ENCODE measurements at places on chromosomes 16 and 17.

GRCh38 chr16:23391381-23392222 lies 61.4 kb downstream of the COG7 start:
- DNase-seq: no peak

- DNase-seq: no peak
Measured at GRCh38 chr17:50884439-50885311, 18.5 kb upstream of the TOB1 start.

DNA sequence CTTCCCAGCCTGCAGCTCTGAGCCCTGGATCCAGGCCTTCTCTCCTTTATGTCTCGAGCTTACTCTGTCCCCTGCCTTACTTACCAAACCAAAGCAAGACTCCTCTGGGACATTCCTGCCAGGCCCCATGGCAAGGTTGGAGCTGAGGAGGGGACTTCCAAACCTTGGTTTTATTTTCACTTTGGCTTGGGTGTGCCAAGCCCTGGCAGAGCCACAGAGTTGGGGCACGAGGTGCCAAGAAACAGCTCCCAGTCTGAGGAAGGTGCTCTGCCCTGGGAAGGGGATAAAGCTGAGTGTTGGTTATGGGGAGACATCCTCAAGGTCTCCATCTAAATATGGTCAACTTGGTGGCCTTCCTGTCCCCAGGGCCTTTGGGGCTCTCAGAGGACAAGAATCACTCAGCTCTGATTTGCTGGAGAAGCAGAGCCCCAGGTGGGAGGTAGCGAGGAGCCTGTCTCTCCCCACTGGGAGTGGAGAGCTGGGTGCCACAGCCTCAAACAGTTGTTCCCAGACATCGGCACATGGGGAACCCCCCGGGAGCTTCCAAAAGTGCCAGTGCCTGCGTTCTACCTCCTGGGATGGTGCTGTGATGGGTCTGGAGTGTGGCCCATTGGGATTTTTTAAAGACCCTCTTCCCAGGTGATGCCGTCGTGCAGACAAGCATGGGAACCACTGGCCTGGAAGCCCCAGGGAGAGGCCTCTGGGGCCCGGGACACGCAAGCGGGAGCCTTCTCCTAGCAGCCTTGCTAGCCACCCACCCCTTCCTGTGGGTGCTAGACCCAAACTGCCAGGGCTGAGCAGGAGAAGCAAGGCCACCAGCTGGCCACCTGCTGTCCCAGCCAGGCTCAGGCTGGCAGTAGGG lies 10.3 kb downstream of the NLRC5 start:
- DNase-seq: no peak

DNA sequence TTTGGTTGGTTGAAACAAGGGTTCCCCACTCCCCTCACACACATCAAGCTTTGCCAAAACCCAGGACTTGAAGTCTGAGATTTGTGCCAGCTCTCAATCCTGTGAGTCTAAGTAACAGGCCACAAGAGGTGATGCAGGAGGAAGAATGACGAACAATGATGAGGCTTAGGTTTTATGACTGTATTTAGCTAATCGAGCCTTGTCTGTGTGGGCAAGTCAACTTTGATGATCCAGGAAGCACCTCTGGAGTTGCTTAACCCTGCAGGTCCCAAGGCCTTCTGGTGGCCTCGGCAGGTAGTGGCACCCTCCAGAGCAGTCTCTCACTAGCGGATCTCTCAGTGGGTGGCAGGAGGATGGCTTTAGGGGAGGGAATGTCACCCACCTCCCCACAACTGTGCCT lies 28.7 kb downstream of the CDK5RAP3 start:
- DNase-seq: no peak

- no peak for DNase-seq
Measured at GRCh38 chr16:86960266-86960665, 356.9 kb downstream of the C16orf95 start.

DNA sequence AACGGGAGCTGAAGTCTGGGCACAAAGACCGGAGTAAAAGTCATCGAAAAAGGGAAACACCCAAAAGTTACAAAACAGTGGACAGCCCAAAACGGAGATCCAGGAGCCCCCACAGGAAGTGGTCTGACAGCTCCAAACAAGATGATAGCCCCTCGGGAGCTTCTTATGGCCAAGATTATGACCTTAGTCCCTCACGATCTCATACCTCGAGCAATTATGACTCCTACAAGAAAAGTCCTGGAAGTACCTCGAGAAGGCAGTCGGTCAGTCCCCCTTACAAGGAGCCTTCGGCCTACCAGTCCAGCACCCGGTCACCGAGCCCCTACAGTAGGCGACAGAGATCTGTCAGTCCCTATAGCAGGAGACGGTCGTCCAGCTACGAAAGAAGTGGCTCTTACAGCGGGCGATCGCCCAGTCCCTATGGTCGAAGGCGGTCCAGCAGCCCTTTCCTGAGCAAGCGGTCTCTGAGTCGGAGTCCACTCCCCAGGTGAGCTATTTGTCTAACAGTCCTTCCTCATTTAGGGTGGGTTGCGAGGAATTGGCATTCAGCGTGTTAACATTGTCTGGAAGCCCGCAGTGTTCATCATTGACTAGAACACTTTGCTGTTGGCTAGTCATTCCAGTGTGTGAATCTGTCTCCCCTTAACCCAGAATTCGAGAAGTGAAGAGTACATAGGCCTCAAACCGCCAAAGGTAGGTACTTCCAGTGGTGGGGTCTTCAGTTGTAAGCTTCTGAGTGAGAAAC lies 1.5 kb downstream of the CDK12 start:
- DNase-seq: no peak

- DNase-seq: no peak
Measured at GRCh38 chr17:28124962-28125361, 82.5 kb downstream of the NLK start.

DNA sequence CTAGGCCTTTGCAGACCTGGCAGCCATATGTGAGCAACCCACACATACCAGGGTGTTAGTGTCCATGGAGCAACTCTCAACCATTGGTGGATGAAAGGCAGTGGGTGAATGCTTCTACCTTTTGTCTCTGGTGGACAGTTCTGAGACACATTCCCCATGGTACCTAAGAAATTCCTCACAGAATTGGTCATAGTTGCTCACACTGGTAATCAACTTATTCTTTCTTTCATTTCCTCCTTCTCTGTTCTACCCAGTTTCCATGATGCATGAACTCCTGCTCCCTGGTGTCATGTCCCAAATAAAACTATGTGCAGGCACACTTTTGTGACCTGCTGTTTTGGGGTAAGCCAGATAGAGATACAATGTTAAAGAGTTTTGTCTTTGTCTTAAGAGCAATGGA lies 33.2 kb upstream of the MPHOSPH6 start:
- no peak for DNase-seq

GRCh38 chr17:83186751-83187421 lies 107.5 kb downstream of the METRNL start:
- no peak for DNase-seq

DNA sequence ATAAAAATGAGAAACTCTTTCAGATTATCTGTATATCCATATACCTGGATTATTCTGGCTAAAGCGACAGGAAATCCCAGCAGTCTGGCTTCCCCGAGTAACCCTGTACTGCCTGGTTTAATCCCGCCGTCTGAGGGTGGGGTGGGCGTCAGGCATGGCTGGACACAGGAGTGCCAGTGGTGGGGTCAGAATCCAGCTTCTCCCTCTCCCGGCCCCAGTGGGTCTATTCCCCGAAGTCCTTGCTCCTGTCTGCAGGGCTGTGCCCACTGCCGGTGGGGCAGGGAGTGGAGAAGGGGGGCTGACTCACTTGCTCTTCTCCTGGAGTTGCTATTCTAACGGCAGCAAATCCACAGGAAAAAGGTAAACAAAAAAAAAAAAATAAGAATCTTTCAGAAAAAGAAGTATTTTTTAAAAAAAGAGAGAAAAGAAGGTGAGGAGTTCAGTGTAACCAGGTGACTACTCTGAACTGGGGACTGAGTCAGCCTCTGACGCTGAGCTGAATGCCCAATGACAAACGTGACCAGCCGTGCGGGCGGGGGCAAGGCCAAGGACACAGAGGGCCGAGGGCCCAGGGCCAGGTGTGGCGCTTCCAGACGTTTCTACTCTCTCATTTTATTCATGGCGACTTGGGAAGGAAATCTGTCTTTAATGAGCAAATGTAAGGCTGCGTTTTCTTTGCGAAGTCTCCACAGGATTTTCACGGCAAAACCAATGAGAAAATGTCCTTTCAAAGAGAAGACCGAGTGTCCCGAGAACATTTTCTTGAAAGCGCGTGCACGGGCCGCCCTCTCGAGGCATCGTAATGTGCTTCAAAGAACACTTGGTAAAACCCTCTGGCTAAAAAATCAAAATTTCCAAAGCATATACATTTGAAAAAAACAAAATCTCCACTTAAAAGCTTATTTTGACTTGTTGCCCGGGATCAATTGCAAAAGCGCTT lies 20.2 kb downstream of the FOXF1 start:
- DNase-seq: no peak

- peak; percentile 98 for DNase-seq
Measured at GRCh38 chr16:30065102-30065942, at the start of gene ALDOA. TSS of gene ALDOA (plus strand) at chr16:30065760. CDS start at chr16:30066898, 1,138 bp downstream.

DNA sequence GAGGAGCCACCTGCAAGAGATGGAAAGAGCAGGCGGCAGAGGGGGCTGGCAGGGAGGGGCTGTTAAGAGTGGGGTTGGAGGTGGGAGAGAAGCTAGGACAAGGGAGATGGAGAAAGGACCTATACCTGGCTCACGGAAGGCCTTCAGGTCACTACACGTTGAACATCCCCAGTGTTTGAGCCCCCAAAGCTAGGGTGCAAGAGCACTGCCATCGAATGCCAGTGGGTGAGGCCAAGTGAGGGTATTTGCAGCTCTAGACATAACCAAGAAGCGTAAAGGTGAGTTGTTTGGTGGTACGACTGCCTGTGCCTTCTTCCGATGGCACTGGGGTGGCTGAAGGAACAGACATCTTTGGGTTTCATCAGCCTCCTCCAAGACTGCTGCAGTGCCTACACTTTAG lies 17.0 kb upstream of the HERPUD1 start:
- DNase-seq: no peak

- DNase-seq: no peak
Measured at GRCh38 chr17:58591455-58591854, 77.0 kb upstream of the MTMR4 start.

DNA sequence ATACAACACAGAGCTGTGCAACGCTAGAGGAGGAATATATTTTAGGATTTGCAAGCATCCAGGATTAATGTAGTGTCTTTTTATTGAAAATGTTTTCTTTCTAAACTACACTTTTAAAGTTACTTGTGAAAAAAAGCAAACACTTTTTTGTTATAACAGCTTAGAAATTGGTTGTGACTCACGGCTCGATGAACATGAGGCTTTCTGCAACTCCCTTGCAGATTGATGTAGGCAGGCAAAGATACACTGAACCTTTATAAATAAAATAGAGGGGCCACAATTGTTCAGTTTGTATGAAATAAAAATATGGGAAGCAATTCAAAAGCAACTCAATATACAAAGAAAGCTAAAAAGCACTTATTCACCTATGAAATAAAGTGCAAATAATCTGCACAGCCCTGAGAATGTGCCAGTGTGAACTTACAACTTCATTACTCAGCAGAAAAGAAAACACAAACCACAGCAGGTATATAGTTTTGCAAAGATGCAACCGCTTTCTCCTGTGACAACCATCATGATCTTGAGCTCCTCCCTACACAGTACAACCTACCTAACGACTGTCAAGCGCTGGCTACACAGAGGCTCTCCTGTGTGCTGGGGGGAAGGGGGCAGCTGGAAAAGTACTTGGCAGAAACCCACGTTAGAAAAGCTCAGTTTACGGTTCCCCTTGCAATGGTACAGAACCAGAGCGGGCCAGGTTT lies 948 bp downstream of the LUC7L start:
- no peak for DNase-seq

GRCh38 chr16:4093495-4094126 lies 22.6 kb downstream of the ADCY9 start:
- no peak for DNase-seq

GRCh38 chr17:70478902-70479301 lies 309.6 kb downstream of the KCNJ2 start:
- DNase-seq: no peak

DNA sequence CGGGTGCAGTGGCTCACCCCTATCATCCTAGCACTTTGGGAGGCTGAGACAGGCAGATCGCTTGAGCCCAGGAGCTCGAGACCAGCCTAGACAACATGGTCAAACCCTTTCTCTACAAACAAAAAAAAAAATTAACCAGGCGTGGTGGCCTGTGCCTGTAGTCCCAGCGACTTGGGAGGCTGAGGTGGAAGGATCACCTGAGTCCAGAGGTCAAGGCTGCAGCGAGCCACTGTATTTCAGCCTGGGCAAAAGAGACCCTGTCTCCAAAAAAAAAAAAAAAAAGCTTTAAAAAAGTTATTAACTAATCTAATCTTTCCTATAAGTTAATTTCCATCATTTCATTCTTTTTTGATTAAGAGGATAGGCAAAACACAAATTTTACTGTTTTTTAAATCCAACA lies 2.5 kb downstream of the NCOR1 start:
- no peak for DNase-seq

GRCh38 chr17:74250324-74250995 lies 23.6 kb upstream of the DNAI2 start:
- no peak for DNase-seq

DNA sequence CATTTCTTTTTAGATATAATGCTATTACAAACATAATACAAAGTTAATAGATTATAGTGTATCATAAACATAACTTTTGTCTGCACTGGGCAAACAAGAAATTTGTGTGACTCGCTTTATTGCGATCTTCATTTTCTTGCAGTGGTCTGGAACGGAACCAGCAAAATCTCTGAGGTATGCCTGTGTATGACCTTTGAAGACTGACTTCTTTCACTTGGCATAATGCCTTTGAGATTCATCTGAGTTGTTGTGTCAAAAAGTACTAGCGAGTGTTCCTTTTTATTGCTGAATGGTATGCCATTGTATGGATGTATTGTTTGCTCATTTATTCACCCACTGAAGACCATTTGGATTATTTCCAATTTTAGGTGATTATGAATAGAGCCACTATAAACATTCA lies 69.2 kb downstream of the TANC2 start:
- no peak for DNase-seq

DNA sequence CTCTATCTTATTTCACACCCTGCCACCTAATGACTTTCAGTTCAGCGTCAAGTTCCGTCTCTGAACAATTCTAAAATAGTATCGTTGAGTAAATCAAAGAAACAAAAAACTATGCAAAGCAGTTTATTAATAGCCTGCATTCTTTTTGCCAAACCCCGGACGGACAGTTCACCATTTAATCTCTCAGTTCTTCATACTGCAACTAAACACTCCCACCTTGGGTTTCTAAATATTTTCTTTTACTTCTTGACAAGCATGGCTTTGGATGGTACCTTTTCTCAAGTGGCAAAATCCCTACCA lies 1.2 kb downstream of the MYH11 start:
- DNase-seq: no peak

DNA sequence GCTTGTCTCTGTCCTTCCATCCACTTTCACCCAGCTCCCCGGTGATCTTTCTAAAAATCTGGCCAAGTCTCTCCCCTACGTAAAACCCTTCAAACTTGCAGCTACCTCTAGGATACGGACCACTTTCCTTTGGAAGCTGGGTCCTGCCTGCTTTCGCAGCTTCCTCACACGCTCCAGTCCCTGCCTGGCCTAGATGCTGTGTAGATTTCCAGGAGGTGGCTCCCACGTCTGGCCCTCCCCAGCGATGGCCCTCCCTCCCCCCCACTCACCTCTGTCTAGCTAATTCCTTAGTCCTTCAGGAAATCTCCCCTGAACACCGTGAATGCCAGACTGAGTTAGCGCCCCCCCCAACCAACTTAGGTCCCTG lies 579 bp upstream of the LRRC59 start:
- DNase-seq: no peak
